ENCODE measurements at places on chromosomes 11 and 22.

- no peak for DNase-seq
These were observed 4.8 kb downstream of the ARHGEF17 start for GRCh38 chr11:73312851-73313327.

DNA sequence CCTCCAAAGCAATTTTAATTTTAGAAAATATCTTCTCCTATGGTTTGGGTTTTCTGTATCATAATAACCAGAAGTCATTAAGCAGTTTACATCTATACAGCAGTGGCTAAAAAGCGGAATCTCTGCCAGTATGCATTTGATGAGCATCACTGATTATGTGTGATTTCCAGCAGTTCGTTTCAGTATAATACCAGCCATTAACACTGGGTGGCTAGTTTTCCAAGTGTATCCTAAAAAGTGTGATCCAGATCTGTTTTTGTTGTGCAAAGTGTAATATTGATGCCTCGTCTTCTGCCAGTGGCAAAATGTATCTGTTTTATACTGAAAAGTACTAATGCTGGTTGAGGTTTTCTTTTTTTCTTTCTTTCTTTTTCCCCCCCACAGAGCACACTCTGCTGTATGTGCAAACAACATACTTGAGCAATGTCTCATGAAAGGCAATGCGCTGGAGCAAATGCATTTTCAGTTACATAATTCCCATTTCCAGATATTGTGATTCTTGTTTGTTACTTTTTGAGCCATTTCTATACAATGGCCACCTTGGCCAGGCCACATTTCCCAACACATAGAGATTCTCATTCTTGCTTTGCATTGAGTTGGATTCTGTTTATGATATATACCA lies 64.2 kb downstream of the SLC36A4 start:
- DNase-seq: no peak

DNA sequence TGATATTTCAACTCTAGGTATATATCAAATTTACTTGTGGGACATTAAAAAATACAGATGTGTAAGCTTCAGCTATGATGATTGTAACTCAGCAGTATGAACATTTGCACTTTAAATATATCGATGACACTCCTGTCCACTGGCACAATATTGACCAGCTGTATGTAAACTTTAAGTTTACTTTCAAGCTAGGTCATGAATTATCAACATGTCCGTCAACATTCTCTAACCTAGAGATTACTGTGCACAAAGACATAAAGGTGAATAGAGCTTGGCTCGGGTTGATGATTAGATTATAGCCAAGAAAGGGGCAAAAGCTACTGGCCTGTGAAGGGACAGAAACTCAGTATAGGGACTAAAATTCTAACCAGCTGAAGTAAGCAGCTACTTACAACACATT lies 286.6 kb downstream of the SWAP70 start:
- DNase-seq: no peak

- DNase-seq: no peak
These were observed 107.1 kb upstream of the OPCML start for GRCh38 chr11:133639408-133639807.

DNA sequence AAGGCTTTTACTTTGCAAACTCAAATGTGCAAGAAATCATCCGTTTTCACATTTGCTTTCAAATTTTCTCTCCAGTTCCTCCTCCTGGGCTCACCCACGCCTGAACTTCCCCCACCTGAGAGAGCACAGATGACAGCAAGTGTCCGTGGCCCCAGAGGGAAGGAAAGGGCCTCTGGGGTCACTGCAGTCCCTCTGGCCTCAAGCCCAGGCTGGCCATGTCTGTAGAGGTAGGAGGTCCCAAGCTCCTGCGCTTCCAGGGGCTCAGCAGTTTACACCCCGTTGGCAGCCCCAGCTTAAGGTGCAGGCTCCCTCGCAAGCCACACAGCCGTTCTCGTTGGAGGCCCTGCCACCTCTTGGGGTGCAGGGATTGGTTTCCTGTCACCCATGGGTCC lies 40.5 kb upstream of the PRDM11 start:
- DNase-seq: no peak

DNA sequence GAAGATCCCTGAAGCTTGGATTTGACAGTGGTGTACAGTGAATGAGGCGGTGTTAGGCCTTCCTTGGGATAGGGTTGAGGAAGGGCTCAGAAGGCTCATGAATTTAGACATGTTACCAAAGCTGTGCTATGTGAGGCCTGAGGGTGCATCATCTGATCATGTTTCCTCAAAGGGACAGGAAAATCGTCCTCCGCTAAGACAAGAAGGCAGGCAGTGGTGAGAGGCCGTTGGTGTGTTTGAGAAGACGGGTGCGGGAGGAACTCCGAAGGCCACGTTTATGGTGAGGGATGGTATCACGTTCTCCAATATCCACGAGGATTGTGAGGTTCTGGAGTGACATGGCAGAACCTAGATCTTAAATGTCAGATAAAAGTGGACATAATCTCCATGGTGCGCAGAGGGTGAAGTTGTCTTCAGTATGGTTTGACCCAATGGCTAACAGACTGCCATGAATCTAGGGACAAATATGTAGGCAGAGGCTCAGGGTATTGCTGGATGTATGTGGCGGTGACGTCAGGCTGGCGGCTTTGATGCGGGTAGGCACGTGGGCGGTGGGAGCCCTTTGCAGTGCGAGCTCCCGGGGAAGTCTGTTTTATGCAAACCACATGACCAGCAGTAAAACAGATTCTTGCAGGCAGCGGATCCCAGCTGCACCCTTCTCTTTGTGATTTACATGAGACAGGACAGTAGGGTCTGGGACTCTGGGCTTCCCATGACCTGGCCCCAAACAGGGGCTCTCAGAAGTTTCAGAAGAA lies 242.3 kb upstream of the B3GAT1 start:
- no peak for DNase-seq

- no peak for DNase-seq
These were observed 9.4 kb upstream of the PPM1F start for GRCh38 chr22:21961886-21962654.

GRCh38 chr11:126573325-126573978 lies 218.0 kb downstream of the ST3GAL4 start:
- no peak for DNase-seq

- DNase-seq: no peak
These were observed 679.9 kb downstream of the OPCML start for GRCh38 chr11:132852361-132852760.

DNA sequence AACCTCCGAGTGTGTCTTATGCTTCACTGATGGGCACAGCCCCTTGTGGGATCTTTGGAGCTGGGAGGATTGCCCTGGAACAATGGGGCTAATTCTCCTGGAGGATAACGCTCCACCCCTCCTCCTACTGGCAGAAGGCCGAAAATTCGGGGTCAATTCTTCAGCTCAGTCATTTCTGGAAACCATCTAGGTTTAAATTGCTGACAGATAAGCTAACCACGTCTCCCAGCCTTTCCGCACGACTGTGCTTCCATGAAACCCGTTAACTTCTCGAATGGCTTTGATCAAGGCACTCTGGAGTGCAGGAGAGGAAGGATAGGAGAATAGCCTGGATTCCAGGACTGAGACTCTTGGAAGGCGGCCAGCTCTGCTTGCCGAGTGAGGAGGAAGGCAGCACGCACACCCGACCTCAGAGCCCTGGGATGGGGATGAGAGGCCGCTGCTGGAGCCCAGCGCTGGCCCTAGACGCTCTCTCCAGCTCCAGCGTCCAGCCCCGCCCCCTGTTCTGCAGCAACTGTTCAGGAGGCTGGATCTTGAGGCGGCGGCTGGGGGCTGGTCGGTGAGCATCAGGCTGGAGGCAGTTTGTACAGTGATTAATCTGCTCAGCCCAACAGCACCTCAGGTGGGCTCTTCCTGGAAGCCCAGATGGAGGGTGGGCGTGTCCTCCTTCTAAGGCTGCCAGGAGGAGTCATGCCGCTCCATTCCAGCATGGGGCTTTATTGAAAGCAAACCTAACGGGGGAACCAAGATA lies 176.7 kb upstream of the NCAM1 start:
- peak; percentile 64 for DNase-seq

GRCh38 chr22:43313244-43313889 lies 29.8 kb downstream of the SCUBE1 start:
- no peak for DNase-seq

DNA sequence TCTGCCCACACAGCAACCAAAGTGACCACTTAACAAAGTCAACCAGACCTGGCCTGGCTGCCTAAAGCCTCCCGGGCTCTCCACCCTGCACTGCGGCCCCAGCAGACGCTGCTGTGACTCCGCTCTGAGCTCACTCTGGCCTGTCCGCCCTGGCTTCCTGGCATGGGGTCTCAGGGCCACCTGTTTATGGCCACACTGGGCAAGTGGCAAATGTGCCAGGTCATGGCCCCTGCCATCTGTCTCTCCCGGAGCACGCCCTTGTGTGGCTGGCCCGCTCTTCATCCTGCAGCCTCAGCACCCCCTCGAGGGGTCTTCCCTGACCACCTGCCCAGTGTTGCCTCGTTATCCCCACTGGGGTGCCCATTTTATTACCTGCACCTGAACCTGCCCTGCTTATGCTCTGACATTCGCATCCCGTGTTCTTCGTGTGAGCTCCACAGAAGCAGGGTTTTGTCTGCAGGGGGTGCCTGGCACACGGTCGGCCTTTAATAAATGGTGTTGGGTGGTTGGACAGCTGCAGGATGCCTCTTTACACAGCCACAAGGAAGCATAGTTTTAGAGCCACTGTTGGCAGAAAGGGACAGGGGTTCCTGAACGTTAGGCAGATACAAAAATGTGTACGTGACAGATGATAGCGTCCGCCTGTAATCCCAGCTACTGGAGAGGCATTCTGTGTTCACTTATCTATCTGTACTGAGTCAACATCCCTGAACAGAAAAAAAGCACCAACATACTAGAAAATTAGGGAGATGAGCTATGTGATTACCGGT lies 785.6 kb downstream of the TBC1D22A start:
- DNase-seq: no peak

GRCh38 chr11:62505059-62505439 lies 41.6 kb downstream of the AHNAK start:
- no peak for DNase-seq

GRCh38 chr22:45059296-45059695 lies 49.5 kb upstream of the PHF21B start:
- no peak for DNase-seq

DNA sequence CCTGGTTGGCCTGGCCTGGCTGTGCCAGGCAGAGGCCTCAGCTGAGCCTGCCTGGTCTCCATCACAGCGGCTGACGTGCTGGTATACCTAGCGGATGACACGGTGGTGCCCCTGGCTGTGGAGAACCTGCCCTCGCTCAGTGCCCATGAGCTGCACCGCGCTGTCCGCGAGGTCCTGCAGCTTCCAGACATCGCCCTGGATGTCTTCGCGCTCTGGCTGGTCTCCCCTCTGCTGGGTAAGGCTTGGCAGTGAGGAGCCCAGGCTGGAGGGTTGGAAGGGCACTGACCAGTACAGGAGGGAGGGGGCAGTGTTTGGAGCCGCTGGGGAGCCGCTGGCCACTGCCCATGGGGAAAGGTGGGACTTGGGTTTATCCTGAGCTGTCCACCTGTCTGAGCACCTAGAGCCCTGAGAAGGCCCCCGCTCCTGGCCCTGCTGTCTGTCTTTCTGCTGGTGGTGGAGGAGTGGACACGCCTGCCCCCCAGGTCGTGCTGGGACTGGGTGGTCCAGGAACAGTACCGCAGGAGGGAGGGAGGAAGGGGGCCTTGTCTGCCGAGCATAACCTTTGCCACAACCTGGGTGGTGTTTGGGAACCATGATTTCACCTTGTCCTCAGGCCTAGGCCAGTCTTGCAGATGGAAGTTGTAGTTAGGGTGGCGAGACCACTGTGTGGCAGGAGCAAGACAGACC lies 3.0 kb downstream of the FRMD8 start:
- no peak for DNase-seq

DNA sequence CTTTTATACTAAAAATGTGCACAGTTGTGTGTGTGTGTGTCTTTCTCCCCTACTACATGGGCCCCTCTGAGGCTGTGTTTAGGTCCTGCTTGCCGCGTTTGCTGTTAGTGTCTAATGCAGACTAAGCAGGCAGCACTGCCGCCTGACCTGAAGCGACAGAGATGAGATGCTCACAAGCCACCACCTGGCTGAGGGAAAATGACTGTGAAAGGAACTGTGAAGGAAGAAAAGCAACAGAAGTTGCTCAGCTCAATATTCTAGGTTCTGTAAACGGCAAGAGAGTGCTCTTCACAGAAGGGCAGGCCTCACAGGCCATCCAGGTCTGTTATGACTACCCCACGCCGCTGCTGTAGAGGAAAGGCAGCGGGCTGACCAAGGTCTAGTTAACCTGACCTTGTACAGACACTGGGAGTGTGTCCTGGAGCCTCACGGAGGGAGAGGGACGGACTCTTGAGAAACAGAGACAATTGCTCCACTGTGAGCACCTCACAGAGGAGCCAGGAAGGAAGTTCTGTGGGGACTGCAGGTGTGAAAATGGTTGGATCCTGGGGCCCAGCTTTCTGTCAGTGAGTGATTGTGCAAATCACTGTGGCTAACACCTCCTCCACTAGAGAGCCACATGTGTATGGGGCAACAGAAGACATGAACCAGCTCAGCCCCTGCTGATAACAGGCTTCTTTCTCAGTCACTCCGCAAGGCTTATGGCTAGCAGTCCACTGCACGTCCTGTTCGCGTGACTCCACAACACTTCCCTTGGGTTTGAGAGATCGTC lies 31.3 kb upstream of the YPEL1 start:
- DNase-seq: no peak

DNA sequence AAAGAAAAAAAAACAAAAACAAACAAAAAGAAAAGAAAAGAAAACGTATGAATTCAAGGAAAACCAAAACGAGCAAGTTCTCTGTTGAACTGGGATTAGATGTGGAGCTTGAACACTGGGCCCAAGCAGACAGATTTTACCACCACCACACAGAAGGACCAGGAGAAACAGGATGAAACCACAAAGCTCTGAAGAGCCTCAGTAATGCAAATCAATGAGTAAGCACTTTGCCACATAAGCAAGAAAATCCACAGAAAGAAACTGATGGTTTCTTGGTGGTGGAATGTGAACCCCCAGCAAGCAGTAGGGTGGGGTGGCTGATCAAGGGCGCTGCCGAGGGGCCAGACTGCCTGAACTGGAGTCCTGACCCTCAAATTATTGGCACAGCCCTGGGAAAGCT lies 50.9 kb upstream of the NFRKB start:
- no peak for DNase-seq

GRCh38 chr11:74072721-74073120 lies 63.8 kb upstream of the UCP3 start:
- no peak for DNase-seq

- DNase-seq: no peak
These were observed 107.2 kb downstream of the TSPAN18 start for GRCh38 chr11:44833877-44834452.

Measured in dorsolateral prefrontal cortex (tissue), 122 donors.